ENCODE measurements at places on chromosomes 12 and 14.

DNA sequence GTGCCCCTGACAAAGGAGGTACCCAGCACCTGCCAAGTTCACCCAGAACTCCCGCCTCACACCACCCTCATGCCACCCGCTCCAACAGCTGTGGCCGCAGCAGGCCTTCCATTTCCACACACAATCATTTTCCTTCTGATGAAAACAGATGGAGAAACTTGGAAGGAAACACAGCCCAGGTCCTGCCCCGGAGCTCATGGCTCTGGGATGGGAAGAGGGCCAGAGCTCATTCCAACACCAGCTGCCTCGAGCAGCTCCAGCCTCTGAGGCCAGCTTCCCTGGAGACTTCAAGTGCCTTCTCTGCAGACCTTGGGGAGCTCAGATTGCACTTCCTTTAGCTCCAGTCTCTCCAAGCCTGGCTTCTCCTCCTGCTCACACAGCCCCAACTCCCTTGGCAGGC lies 55.1 kb upstream of the CMKLR1 start:
- DNase-seq, result no peak

DNA sequence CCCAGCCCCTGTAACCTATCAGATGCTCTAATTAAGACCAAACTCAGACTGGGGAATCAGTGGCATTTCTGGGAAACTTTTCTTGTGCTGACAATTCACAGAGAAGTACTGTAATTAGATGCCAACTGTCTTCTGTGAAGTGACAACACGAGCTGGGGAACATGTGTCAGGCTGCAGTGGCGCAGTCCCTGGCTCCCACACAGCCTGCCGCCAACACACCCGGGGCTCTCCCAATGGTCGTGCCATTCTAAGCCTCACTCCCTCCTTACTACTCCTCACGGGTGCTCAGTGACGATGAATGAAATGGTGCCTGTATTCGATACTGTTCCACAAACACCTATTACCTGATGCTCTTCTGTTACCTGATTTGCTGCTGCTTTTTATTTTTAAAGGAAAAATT lies 18.6 kb downstream of the GARIN2 start:
- DNase-seq, result no peak

GRCh38 chr12:14953752-14954151 lies 7.6 kb downstream of the ARHGDIB start:
- no peak for DNase-seq

DNA sequence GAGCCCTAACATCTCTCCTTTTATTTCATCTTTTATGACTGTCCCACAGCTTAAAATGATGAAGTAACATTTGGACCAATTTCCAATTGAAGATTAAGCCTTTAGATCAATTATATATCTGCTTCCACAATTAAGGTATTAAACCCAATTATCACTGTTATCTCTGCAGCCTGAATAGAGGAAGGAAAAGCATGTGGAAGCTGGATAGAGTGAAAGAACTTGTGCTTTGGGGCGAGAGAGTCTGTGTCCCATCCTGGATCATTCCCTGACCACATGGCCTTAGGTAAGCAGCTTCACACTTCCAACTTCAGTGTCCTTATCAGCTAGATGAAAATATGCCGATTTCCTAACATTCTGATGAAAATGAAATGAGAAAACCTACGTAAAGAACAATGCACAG lies 61.4 kb upstream of the TSPAN8 start:
- DNase-seq, result no peak

- no peak for DNase-seq
Measured at GRCh38 chr12:81617915-81618314, 141.2 kb downstream of the PPFIA2 start.

DNA sequence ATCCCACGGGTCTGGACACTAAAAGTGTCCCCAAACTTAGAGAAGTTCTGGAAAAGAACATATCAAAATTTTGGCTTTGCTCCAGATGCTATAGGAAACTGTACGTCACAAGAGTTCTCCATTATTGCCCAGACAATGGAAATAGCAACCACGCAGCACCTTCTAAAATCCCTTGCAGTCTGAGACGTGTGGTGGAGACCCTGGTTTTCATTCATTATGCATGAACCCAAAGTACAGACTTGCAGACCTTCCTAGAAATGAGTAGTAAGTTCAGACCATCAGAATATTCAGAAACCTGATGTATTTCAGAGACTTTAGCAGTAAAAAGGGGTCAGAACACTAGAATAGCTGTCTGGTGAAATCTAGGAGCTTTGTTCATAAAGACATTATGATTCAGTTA lies 50.0 kb upstream of the BCL2L14 start:
- DNase-seq, result no peak

DNA sequence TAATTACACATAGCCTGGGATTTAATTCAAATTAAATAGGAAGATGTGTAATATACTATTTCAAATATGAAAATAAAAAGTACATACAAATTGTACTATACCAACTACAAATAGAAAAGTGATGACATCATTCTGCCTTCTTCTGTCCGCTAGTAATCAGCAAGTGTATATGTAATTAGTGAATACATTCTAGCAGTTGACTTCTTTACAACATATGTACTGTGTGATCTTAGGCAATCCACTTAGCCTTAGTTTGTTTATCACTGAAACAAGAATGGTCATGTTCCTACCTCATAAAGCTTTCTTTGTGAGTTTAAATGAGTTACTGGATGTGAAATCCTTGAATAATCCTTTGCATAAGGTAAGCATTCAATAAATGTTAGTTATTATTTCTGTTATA lies 7.8 kb upstream of the LUM start:
- no peak for DNase-seq

DNA sequence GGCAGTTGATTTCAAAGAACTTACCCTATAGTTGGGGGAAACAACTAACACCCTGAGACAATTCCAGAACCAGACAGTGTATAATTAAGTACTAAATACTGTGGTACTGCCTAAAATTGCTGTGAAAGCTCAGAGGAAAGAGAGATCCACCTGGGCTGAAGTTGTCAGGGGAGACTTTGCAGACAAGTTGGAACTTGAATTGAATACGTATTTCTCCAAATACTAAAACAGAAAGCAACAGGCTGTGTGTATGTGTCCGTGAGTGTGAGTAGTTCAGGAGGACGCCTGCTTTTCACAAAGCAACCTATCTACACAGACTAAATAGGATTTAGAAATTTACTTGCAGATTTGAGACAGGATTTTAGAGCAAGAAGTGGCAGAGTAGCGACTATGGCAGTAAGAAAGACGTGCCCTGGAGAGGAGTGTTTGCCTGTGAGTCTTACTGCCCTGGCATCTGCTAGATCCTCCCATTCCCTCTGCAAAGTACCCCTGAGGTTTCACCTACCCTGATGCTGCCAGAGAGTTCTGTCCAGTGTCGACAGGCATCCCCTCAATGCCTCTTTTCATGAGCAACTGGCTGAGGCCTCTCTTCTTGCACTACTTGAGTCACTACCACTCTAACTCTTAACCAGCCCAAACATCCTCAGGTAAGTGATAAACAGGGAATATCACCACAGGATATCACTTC lies 37.4 kb upstream of the BMP4 start:
- DNase-seq, result no peak

DNA sequence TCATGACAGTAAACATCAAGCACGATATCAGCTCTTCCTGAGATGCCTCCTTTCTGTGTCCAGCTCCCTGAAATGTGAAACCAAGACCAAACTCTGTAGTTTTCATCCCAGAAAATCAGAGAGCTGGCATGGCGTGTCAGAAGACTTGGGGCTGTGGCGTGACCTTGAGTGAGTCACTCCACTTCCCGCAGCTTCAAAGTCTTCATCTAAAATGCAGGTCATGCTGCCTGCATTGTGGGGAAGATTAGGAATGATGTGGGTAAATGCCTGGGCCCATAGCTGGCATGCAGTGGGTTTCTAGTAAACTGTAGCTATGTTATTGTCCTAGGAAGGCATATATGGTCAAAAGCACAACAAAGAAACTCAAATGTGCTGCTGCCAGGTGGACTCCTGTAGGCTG lies 28.8 kb downstream of the OAS2 start:
- no peak for DNase-seq

GRCh38 chr12:101563212-101563611 lies 31.6 kb upstream of the MYBPC1 start:
- no peak for DNase-seq

DNA sequence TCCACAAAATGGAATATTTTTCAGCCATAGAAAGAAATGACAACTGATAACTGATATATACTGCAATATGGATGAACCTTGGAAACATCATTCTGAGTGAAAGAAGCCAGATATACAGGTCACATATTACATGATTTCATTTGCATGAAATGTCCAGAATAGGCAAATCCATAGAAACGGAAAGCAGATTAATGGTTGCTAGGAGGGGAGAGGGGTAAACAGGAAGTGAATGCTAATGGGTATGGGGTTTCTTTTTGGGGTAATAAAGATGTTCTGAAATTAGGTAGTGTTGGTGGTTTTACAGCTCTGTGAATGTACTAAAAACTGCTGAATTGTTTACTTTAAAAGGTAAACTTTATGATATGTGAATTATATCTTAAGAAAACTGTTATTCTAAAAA lies 6.5 kb downstream of the RAD51AP1 start:
- DNase-seq, result no peak

GRCh38 chr14:41872931-41873685 lies 266.4 kb downstream of the LRFN5 start:
- DNase-seq, result no peak

DNA sequence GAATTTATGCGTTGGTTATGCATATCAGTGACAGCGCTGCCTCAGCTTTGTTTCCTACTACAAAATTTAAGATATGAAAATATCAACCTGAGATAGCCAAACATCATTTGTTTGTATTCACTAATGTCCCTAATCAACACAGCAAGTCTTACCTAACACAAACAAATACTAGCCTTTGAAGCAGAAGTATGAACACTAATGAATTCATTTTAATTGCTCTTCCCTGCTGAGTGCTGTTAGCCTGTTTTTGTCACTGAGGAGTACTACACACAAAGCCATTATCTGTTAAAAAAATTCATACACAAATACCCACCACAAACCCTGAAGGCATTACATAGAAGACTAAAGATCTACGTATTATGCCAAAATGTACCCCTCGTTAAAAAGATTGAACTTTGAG lies 150.8 kb downstream of the HELB start:
- no peak for DNase-seq

GRCh38 chr14:25837551-25837965 lies 760.3 kb downstream of the NOVA1 start:
- no peak for DNase-seq

DNA sequence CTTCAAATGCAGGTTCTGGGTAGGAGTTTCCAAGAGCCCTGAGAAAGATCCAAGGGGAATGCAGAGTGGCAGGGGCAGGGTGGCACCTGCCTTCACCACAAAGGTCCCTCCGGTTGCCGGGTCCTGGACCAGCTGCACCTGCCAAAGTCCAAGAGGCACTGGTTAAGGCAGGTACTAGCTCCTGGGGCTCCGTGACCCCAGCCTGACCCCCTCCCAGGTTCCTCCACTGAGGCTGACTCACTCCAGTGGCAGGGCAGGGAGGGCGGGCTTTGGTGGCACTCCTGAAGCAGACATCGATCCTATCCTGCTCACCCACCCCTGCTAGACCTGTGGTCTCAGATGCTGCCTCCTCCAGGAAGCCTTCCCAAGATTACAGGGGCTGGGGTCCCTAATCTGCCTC lies 11.4 kb downstream of the RPS6KL1 start:
- no peak for DNase-seq

DNA sequence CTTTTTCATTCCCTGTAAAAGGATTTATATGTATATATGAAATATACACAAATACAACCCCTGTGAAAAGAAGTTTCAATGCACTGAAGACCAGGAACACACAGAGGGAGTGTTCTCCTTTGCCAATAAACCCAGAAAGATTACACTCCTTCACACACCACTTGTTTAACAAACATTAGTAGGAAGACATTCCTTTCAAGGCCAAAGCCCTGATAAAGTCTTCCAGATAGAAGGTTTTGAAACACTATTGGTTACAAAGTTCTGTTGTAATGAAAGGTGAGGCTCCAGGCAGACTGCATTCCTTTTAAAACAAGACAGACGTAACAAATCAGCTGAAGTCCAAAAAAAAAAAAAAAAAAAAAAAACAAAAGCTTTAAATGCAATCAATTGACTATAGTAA lies 81.0 kb downstream of the PTPN21 start:
- DNase-seq, result no peak

GRCh38 chr12:127628645-127629044 lies 638.3 kb upstream of the TMEM132C start:
- no peak for DNase-seq

GRCh38 chr12:56229082-56229481 lies 769 bp upstream of the SLC39A5 start:
- no peak for DNase-seq

GRCh38 chr12:91180582-91181395 lies 1.8 kb downstream of the DCN start:
- no peak for DNase-seq
